ENCODE measurements at places on chromosomes 7 and 10. TPM values are rescaled to one million over a fixed set of nuclear protein-coding genes. Genes with fewer than 3 reads are reported as not detected.
A peak's percentile ranks its signal among the peaks of the same experiment; 100 is the strongest.

Gene FMC1
- 2.2 TPM for total RNA-seq

Gene RSU1
- 83.4 TPM for total RNA-seq

Gene TMEM178B
- total RNA-seq = 87.0 TPM

- DNase-seq = peak; percentile 10
Observed at GRCh38 chr10:98886686-98887085, 349.0 kb downstream of the HPSE2 start.
